Mesothelial cell of epicardium (in vitro differentiated cells): ENCODE measurements at places on chromosomes 11 and 22. TPM values are rescaled to one million over a fixed set of nuclear protein-coding genes. Genes with fewer than 3 reads are reported as not detected.

The CCND1 gene
- total RNA-seq = 215 to 224 TPM (median 217 TPM) in 3 replicates

The GAL3ST3 gene
- total RNA-seq = 4.7 to 5.7 TPM (median 4.9 TPM) in 3 replicates

The PRG3 gene
- total RNA-seq = not detected in 3 replicates

The SLC1A2 gene
- 1.9 TPM in 3 replicates for total RNA-seq

The MFRP gene
- not detected in 3 replicates for total RNA-seq

The ADORA2A gene
- total RNA-seq = 8.3 to 10.8 TPM (median 9.4 TPM) in 3 replicates

The SCN3B gene
- total RNA-seq = 0.14 to 0.35 TPM (median 0.22 TPM) in 3 replicates

The SLC25A1 gene
- total RNA-seq = 73.6 to 76.3 TPM (median 74.0 TPM) in 3 replicates

GRCh38 chr11:73931951-73932350, 18.9 kb upstream of the DNAJB13 start:
- H3K27me3 ChIP-seq = no peaks in the 10 kb centered on the region
- no peak for DNase-seq
- no peak overlapping the region for H3K4me3 ChIP-seq
- H3K4me1 ChIP-seq = no peaks in the 10 kb centered on the region
- no peak overlapping the region for H3K27ac ChIP-seq
- H3K36me3 ChIP-seq = peaks cover 41% of the 10 kb centered on the region

DNA sequence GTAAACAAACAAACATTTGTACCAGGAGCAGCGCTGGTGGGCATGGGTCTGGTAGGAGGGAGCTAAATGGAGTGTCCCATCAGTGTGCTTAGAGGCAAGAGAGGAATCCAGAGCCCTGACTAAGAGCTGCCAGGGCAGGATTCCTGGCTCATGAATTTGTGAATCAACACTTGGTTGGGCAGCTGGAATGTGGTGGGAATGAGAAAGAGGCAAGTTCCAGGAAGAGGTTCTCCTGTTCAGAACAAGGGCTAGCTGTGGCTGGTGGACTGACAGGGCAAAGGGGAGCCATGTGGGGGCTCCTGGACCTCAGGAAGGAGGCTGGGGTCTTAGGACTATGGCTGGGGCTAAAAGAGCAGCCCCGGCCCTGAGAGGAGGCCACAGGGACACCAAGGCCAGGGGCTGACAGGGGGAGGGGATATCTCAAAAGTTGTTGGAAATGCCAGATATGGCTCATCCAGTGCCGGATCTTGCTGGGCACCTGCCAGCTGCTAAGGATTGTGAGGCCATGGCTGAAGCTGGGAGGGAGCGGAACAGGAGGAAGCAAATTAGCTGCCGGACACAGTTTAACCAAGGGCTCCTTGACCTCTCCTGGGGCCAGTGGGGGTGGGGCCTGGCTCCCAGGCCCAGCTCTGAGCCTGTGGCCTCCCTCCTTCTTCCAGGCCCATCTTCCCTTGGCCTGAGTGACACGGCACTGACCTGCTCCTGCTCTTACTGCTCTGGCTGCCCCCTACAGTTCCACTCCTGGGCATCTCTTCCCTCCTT, 14.6 kb upstream of the P2RY6 start:
- H3K27me3 ChIP-seq = no peaks in the 10 kb centered on the region
- no peak overlapping the region for H3K27ac ChIP-seq
- no peak overlapping the region for H3K4me3 ChIP-seq
- H3K4me1 ChIP-seq = peaks cover 4% of the 10 kb centered on the region

DNA sequence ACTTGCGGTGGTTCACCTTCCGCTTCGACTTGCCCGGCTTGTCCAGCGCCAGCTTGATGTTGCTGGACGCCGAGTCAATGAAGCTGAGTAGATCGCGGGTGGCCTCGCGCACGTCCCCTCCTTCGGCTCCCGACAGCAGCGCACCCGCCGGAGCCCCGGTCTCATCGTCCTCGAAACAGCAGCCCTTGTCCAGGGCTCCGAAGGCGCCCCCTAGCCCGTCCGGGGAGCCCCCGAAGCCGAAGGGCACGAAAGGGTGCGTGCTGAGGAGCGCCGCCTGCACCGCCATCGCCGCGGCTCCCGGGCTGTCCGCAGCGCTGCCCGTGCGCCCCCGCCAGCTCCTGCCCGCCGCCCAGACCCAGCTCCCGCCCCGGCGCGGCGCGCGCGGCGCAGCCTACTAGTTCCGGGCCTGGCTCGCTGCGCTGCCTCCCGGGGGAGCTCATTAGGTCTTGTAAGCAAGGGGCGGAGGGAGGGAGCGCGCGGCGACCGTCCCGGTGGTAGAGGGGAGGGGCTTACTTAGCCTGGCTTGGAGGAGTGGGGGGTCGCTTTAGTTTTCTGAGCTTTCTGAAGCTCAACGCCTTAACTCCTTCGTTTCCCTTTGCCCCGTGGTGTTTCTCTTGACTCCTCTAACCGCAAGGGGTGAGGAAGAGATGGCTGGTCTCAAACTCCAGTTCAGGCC, at the start of gene FAM181B:
Gene FAM181B (minus strand): TSS at position 421 of the 676 bp plus-strand sequence. CDS start 135 bp downstream, at position 286.
- H3K27ac ChIP-seq = no peak within 1 kb of the TSS
- no peaks in the 10 kb centered on the region for H3K4me1 ChIP-seq
- peaks cover 91% of the 10 kb centered on the region for H3K27me3 ChIP-seq
- H3K4me3 ChIP-seq = peak within 1 kb of the TSS; percentile 71

- H3K27me3 ChIP-seq = no peaks in the 10 kb centered on the region
- peaks cover 23% of the 10 kb centered on the region for H3K4me1 ChIP-seq
- no peak for DNase-seq
Observed at GRCh38 chr11:95229993-95230809, 801 bp downstream of the SESN3 start.

DNA sequence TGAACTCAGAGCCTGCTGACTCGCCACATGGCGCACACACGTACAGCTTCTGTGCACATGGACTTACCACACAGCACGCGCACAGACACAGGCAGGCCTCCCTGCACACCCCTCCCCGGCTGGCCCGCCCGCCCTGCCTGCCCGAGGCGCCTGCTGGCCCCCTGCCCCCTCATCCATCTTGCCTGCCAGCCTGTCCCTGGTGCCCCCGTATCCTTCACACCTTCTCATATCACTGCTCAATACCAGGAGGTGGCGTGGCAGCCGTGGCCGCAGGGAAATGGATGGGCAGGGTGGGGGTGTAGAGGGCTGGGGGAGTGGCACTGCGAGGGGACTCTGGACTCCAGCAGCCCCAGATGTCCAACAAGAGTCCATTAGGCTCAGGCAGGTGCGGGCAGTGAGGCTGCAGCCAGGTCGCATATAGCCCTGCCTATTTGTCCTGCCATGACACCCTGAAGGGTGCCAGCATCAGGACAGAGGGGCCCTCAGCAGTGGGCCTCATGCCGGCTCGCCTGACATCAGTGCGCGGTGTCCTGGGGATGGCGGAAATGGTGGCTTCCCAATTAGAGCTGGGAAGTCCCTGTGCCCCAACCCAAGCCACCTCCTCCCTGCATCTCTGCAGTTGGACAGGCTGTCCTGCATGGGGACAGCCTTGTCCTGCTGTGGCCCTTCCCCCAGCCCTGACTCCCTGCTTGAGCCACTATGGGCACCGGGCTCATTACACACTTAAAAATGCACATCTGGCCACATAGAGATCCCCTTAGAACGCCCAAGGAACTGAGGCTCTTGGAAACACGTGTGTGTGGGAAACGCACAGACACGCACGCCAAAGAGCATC, 2.0 kb upstream of the TBX10 start:
- no peak overlapping the region for H3K4me3 ChIP-seq
- H3K36me3 ChIP-seq = no peaks in the 10 kb centered on the region
- no peak overlapping the region for H3K27ac ChIP-seq
- H3K4me1 ChIP-seq = no peaks in the 10 kb centered on the region
- H3K27me3 ChIP-seq = peaks cover 30% of the 10 kb centered on the region

DNA sequence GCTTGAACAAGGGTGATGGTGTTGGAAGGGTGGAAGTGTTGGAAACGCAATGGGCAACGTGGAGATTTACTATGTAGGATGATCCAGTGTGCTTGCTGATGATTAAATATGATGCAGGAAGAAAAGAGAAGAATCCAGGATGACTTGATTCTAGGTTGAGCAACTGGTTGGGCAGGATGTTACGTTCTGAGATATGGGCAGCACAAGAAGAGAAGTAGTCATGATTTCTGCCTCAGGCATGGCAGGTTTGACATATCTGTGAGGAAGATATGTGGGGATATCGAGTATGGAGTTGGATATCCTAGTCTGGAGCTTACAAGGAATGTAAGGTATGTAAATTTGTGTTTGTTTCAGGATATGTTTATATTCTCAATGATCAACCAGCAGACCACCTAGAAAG, 1.9 kb downstream of the OR52K1 start:
- peaks cover 2% of the 10 kb centered on the region for H3K4me1 ChIP-seq
- no peak overlapping the region for H3K4me3 ChIP-seq
- H3K27me3 ChIP-seq = peaks cover 5% of the 10 kb centered on the region
- DNase-seq = no peak
- H3K27ac ChIP-seq = no peak overlapping the region

GRCh38 chr11:64969209-64969608, 2.7 kb downstream of the MAJIN start:
- peaks cover 12% of the 10 kb centered on the region for H3K27me3 ChIP-seq
- H3K4me1 ChIP-seq = no peaks in the 10 kb centered on the region
- no peak overlapping the region for H3K4me3 ChIP-seq
- H3K27ac ChIP-seq = no peak overlapping the region

GRCh38 chr11:103892603-103893002, 143.8 kb upstream of the DDI1 start:
- no peak overlapping the region for H3K27ac ChIP-seq
- H3K27me3 ChIP-seq = no peaks in the 10 kb centered on the region
- no peak for DNase-seq
- no peak overlapping the region for H3K4me3 ChIP-seq

GRCh38 chr11:123547180-123547579, 107.2 kb downstream of the SCN3B start:
- no peak overlapping the region for H3K27ac ChIP-seq
- H3K36me3 ChIP-seq = no peaks in the 10 kb centered on the region
- H3K4me3 ChIP-seq = no peak overlapping the region
- H3K4me1 ChIP-seq = no peaks in the 10 kb centered on the region

- peaks cover 4% of the 10 kb centered on the region for H3K27me3 ChIP-seq
- no peak for DNase-seq
- peaks cover 12% of the 10 kb centered on the region for H3K4me1 ChIP-seq
- H3K27ac ChIP-seq = no peak overlapping the region
- H3K4me3 ChIP-seq = no peak overlapping the region
Observed at GRCh38 chr22:50701076-50701419, 28.4 kb downstream of the SHANK3 start.

GRCh38 chr11:2129308-2129698, 9.9 kb downstream of the IGF2 start:
- H3K27ac ChIP-seq = peak overlapping the region; percentile 51
- peaks cover 34% of the 10 kb centered on the region for H3K27me3 ChIP-seq
- no peak overlapping the region for H3K4me3 ChIP-seq
- peaks cover 5% of the 10 kb centered on the region for H3K36me3 ChIP-seq
- DNase-seq = peak; percentile 8

GRCh38 chr11:32105871-32106560, 15.1 kb downstream of the RCN1 start:
- DNase-seq = no peak
- H3K27ac ChIP-seq = no peak overlapping the region
- no peaks in the 10 kb centered on the region for H3K27me3 ChIP-seq

GRCh38 chr22:27107824-27108223, 450.4 kb downstream of the MIAT start:
- no peaks in the 10 kb centered on the region for H3K27me3 ChIP-seq
- peaks cover 56% of the 10 kb centered on the region for H3K4me1 ChIP-seq
- H3K27ac ChIP-seq = peak overlapping the region; percentile 92

- H3K4me3 ChIP-seq = no peak overlapping the region
- peaks cover 4% of the 10 kb centered on the region for H3K36me3 ChIP-seq
- H3K27ac ChIP-seq = no peak overlapping the region
Observed at GRCh38 chr11:109859045-109859724, 234.0 kb upstream of the ZC3H12C start.

- no peak for DNase-seq
- peaks cover 3% of the 10 kb centered on the region for H3K36me3 ChIP-seq
- H3K27me3 ChIP-seq = no peaks in the 10 kb centered on the region
- H3K27ac ChIP-seq = no peak overlapping the region
- peaks cover 6% of the 10 kb centered on the region for H3K4me1 ChIP-seq
- H3K4me3 ChIP-seq = no peak overlapping the region
Observed at GRCh38 chr11:13445588-13445987, 17.4 kb downstream of the BTBD10 start.

- no peak overlapping the region for H3K4me3 ChIP-seq
- H3K4me1 ChIP-seq = peaks cover 2% of the 10 kb centered on the region
- H3K27me3 ChIP-seq = no peaks in the 10 kb centered on the region
- no peak overlapping the region for H3K27ac ChIP-seq
Observed at GRCh38 chr22:31089160-31090100, 8.3 kb downstream of the SMTN start.

DNA sequence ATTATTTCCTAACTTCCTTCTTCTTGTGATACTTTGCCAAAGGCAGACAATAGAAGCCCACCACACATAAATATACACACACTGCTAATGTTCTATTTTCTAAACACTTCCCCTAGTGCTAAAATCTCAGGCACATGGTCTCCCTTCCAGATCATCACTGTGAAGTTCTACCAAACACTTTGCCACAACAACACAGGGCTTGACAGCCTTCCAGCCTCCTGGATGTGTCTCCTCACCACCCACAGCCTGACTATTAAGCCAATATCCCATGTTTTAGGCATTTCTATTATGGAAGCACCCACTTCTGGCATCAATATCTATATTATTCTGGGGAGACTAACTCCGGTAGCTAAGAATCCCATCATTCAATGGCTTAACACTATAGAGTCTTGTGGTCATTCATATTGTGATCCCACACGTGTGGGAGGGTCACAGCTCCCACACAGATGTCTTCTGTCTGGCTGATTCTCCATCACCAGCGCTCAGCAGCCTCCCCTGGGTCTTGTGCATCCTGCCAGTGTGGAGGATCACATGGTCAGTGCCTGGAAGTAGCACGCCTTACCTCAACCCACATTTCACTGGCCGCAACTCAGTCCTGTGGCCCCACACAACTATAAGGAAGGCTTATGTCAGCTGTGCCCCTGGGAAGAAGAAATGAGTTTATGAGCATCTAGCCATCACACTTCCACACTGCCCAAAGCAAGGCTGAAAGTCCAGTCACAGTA, 29.0 kb downstream of the SPATA19 start:
- DNase-seq = no peak
- H3K27me3 ChIP-seq = peaks cover 55% of the 10 kb centered on the region
- peaks cover 2% of the 10 kb centered on the region for H3K4me1 ChIP-seq
- H3K36me3 ChIP-seq = no peaks in the 10 kb centered on the region
- H3K4me3 ChIP-seq = no peak overlapping the region

GRCh38 chr11:5071799-5072198, 2.4 kb downstream of the OR52E1 start:
- no peaks in the 10 kb centered on the region for H3K36me3 ChIP-seq
- H3K27ac ChIP-seq = no peak overlapping the region
- peaks cover 17% of the 10 kb centered on the region for H3K27me3 ChIP-seq
- H3K4me1 ChIP-seq = no peaks in the 10 kb centered on the region
- no peak for DNase-seq
